Activated CD4-positive, alpha-beta T cell treated with anti-CD3 and anti-CD28 coated beads, Interleukin-10, Interleukin-2, amounts not matched to agents 100 ng/mL and 50 ng/mL, durations not matched to agents 16 hours and 8 hours (primary cell): ENCODE measurements at places on chromosomes 11 and 22.

DNA sequence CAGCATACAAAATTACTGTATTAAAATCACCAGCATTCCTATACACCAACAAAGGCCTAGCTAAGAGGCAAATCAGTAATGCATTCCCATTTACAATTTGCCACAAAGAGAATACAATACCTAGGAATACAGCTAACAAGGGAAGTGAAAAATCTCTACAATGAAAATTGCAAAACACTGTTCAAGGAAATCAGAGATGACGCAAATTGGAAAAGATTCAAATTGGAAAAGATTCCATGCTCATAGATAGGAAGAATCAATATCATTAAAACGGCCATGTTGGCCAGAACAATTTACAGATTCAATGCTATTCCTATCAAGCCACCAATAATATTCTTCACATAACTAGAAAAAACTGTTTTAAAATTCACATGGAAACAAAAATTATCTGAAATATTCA is 123.0 kb upstream of the ANO5 start:
- DNase-seq, result no peak

GRCh38 chr22:29503811-29504372 is 23.9 kb downstream of the NEFH start:
- no peak for DNase-seq

DNA sequence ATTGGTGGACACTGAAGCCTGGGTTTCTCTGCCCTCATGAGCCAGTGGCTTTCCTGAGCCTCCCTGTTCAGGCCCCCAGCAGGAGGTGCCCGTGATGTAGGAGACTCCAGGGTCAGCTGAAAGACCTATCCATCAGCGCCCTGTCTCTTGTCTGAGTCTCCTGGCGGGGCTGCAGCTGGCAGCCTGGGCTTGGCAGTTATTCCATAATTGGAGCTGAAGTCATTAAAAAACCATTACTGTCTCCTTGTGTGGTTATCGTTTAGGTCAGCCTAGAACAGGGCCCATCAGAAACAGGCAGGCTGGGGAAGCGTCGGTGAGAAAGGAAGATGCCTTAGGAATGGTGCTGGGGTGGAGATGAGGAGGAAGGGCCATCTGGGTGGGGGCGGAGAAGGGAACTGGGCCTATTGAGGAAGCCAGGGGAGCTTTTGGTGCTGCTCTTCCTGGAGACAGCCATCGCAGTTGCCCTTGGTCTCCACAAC is 5.0 kb downstream of the TUB start:
- no peak for DNase-seq

GRCh38 chr11:134999590-134999989 is 587.5 kb upstream of the B3GAT1 start:
- DNase-seq, result no peak

DNA sequence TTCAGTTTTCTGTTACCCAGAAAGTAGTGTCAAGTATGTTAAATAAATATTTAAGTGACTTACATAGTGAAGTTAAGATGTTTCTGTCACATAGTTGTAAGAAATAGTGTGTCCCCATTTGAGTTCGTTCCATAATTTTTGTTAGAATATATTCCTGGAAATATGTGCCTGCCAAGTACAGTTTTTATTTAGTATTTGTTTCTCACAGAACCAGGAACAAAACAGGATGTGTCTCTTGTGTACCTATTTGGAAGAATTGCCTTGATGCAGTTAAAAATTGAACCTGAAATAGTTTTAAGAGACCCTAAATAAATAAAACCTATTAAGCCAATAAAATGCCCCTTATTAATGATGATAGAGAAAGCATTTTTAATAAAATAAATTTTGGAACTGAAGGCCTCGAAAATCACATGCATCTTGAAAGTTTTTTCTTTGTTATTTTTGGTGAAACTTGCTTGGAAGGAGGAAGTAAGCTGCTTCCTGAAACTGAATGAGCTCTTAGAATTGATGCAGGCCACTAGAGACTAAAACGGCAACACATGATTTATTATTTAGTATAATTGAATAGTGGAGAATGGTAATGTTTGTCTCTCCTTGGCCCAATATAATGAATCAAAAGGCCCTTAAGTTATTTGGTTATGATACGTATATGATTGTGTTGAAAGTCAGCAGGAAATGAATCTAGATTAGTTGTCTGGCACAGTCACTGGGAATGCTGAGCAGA is 55.9 kb downstream of the SWAP70 start:
- DNase-seq, result no peak

- no peak for DNase-seq
Measured at GRCh38 chr22:43109921-43110443, 568 bp upstream of the BIK start.
